ENCODE measurements at places on chromosomes 12 and 14. TPM values are rescaled to one million over a fixed set of nuclear protein-coding genes. Genes with fewer than 3 reads are reported as not detected.

- peak; percentile 51 for DNase-seq
These were observed 153.2 kb upstream of the DDHD1 start for GRCh38 chr14:53306267-53306721.

- DNase-seq: no peak
These were observed 61.7 kb upstream of the DDX11 start for GRCh38 chr12:31011746-31012566.

DNA sequence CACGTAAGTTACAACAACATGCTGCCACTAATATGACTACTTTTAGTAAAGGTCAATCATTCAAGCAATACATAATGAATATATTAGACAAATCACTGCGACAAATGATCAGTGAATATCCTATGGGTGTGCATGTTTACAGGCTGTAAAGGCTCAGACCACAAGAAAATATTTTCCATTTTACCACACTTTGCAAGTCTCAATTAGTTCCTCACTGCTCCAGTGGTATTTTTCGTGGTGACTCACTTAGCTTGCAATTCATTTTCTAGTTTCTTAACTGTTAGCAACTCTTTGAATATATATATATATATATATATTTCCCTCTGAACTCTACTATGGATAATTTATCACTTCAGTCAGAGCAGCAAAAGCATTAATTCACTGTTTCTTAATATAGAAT, 96.9 kb downstream of the EML5 start:
- no peak for DNase-seq

- no peak for DNase-seq
These were observed 71.2 kb upstream of the HOXC13 start for GRCh38 chr12:53867216-53868012.

DNA sequence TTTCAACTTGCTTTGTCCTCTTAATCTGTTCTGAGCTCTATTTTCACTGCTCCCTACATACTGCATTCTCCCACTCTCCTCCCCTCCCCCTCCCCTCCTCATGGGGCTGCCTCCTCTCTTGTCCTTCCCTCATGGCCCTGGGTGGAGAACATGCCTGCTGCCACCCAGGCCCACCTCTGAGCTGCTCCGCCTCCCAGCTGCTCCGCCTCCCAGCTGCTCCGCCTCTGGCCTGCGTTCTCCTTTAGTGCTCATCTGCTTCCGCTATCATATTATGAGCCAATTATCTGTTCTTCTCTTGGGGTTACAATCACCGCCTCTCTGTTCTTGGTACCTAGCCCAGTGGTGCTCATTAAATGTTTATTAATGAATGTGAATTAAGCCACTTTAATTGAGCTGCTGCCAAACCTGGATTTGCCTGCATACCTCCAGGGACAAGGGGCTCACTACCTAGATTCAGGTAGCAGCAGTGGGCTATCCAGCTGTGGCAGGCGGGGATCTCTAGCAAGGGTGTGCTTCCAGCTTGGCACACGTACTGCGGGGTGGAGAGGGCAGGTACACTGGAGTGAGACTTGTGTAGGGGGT, 32.0 kb upstream of the FAM181A start:
- DNase-seq: no peak

DNA sequence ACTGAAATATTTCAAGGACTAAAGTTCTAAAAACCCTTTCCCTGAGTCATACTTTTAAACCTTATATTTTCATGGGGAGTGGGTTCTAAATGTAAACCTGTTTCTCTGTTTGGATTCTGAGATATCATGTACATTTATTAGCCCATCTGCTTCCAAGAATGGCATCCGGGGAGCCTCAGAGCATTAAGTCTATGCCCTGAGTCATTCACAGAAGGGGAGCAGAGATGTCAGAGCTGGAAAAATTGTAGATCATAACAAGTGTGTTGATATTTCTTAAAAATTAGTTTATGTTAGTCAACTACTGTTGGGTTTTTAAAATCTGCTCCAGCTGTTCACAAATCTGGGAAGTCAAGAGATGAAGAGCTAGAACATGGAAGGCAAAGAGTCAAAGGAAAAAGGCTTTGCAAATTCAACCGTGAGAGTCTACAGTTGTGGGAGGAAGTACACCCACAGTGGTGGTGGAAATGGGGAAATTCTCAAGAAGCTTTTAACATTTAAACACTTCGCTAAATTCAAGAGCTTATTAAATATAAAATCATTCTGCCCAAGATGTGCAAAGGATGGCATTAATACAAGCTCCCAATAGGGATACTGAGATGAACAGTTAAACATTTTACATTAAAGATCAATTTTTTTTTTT, 70.5 kb upstream of the FLRT2 start:
- no peak for DNase-seq

GRCh38 chr14:102591372-102591943, 991 bp upstream of the RCOR1 start:
- DNase-seq: peak; percentile 39

DNA sequence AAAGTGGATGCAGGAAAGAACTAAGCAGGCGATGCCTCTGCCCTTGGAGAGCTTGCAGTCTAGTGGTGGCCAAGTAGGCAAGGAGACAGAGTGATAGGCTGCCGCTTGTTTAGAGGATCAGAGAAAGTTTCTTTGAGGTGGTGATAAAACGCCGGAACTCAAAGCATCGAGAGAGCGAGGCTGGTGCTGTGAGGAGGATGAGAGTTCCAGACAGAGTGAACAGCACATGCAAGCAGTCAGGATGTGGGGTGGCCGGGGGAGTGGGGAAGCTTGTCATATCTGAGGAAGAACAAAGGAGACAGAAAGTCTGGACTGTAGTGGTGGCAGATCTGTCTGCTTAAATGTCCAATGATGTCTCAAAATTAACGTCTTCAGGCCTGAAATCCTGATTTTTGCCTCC, 319.7 kb downstream of the SNAPC1 start:
- DNase-seq: no peak

DNA sequence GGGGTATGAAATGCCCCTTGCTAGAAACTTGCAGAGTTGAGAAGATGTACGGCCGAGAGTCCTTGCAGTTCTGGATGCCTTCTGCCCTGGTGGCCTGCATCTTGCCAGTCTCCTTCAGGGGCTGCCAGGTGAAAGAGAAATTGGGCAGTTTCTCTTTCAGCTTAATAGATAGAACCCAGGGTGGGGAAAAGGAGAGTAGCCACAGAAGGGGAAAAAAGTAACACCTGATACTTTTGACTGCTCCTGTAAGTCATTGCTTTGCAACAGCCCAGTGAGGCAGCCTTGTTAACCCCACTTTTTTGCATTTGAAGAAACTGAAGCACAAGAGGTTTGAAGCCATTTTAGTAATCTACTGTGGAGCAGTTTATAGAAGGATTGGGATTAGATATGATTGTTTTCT, 27.6 kb downstream of the TDP1 start:
- no peak for DNase-seq

GRCh38 chr12:88750867-88751543, 170.7 kb upstream of the KITLG start:
- DNase-seq: no peak

GRCh38 chr12:112380663-112381405, 1.4 kb downstream of the HECTD4 start:
- DNase-seq: peak; percentile 12

GRCh38 chr12:68175557-68176061, 16.1 kb upstream of the IFNG start:
- no peak for DNase-seq

DNA sequence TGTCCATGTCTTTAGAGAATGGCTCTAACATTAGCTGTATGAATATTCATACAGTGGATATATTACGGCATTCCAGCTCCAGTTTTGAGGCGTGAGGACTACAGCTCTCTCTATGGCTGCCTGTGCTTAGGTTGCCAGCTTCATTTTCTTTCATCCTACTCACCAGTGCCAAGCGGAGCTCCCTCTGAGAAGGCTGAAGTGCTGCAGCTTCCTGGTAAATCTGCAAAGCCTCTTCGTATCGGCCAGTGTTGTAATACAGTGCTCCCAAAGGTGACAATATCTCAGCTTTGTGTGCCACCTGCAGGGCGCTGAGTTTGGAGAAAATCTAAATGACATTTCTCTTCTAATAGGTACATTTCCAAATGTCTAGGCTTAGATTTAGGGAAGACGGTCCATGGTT, 19.8 kb upstream of the OVCH1 start:
- no peak for DNase-seq

- DNase-seq: no peak
These were observed 36.9 kb upstream of the TSPAN8 start for GRCh38 chr12:71194657-71195056.

- peak; percentile 56 for DNase-seq
These were observed 10.9 kb downstream of the C12orf43 start for GRCh38 chr12:121005346-121005815.

DNA sequence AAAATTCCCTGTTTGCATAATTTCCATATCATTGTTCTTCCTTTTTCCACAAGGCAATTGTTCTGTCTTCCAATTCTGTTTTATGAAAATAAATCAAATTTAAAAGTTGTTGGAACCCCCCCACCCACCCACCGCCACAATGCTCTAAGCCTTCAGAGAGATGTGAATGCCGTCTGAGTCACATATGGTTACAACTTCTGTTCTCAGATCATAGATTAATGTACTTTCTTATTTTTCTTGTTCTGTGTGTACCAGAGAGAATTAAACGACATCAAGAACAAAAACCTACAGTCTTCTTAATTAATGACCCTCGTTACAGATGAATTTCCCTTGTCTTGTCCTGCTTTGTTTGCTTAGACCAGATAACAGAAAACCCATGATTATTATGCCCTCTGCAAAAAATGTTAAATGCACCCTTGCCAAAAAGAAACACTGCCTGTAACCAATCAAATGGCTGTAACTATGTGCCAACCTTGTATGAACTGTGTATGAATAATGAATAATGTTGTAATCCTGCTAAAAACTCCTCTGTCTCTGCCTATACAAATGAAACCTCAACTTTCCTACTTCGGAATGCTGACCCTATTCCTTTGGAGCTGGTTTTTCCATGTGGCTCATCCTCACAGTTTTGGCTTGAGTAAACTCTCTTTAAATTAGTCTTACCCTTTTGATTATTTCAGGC, 14.0 kb downstream of the OR6S1 start:
- DNase-seq: no peak

- no peak for DNase-seq
These were observed 112.9 kb downstream of the PRKCH start for GRCh38 chr14:61434311-61434710.

GRCh38 chr14:47917344-47917954, 242.0 kb upstream of the MDGA2 start:
- DNase-seq: peak; percentile 33

- DNase-seq: no peak
These were observed 843.4 kb downstream of the SLC6A15 start for GRCh38 chr12:84069198-84069597.

GRCh38 chr12:14878488-14878887, 7.2 kb downstream of the MGP start:
- DNase-seq: no peak

DNA sequence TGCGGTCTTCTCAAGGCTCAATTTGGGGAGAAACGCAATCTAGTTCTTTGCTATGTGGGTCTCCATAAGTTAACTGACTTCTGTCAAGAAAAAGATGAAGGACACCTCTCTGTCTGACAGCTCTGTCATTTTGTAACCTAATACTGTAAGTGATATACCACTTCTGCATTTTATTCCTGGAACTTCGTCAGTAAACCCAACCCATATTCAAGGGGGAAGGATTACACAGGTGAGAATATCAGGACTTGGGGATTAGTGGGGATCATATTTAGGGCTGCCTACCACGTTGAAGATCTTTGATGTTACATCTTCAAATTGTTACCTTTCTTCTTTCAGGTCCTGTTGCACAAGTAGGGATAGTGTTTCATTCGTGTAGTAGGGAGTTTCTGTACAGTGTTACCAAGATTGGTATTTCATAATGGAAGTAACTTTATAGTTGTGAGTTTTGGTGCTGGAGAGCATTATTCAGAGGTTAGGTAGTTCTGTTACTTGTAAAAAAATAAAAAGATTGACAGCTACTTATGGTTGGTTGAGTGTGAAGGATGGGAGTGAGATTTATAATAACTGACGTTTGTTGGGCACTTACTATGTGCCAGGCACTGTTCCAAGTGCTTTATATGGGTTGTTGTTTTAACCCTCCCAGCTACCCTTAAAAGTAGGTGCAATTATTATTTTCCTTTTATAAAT, 1.6 kb downstream of the TMEM260 start:
- no peak for DNase-seq

DNA sequence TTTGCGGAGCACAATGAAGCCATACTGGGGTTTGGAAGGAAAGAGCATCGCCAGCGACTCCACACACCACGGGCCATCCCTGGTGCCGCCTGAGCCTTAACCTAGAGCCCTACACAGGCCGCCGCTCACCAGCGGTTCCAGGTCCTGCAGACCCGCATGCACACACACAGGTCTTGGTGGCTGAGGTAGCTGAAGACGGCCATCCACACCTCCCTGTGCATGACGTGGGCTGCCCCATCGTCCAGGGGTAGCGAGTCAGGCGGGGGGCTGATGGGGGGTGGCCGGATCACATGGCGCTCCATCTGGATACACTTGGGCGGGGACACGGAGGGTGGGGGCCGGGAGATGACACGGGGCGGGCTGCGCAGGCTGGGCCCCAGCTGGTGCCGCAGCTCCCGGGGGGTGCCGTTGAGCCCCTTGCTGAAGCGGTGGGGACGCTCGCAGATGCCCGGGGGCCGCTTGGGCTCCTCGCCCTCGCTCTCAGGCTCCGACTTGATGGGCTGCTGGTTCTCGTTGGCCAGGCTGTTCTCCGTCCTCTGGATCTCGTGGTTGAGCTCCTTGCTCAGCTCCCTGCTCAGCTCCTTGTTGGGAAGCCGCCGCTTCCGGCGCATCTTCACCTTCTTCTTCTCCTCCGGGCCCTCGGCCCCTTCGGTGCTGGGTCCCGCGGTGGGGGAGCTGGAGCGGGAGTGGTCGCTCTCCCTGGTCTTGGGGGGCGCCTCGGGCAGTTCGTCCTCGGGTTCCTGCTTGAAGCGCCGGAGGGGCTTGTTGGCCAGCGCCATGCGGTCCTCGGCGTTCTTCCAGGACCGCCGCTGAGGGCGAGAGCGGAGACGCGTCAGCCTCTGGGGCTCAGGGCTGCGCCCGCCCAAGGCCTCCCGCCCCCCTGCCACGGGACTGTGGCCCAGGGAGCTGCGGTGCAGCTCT, 42.4 kb downstream of the RNF34 start:
- no peak for DNase-seq

The TAS2R19 gene
- total RNA-seq: 2.8 TPM

The TMEM119 gene
- total RNA-seq: 0.72 TPM

The HVCN1 gene
- 3.8 TPM for total RNA-seq

The JPH4 gene
- 1.4 TPM for total RNA-seq

The SERPINA12 gene
- total RNA-seq: not detected

The SDR9C7 gene
- not detected for total RNA-seq

The TEX52 gene
- not detected for total RNA-seq

The C14orf180 gene
- not detected for total RNA-seq

The NR1H4 gene
- total RNA-seq: not detected

The HSPA2 gene
- 2.7 TPM for total RNA-seq

The NUDT4 gene
- total RNA-seq: 59.2 TPM
